Panc1 (cell line): ENCODE measurements at places on chromosomes 16 and 17. TPM values are rescaled to one million over a fixed set of nuclear protein-coding genes. Genes with fewer than 3 reads are reported as not detected.

GRCh38 chr16:55214974-55215494 lies 109.0 kb upstream of the IRX6 start:
- no peak for DNase-seq

- no peak for DNase-seq
These were observed 32.4 kb downstream of the SMYD4 start for GRCh38 chr17:1797323-1797722.

- DNase-seq = no peak
These were observed 4.6 kb downstream of the GAN start for GRCh38 chr16:81319221-81319912.

CCL17 gene
- total RNA-seq = not detected

DNA sequence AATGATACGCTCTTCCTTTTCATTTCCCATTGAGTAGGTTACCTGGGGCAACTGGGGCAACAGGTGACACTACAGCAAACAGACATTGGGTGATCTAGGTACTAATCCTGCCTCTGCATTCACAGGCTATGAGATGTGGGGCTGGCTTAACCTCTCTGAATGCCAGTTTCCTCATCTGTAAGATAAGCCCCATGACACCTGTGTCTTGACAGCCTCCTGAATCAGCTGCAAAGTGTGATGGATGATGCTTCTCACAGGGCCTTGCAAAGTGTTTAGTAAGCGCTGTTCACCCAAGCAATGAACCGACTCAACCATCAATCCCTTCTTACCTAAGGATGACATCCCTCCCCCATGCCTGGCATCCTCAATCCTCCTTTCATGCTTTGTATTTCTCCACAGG lies 322.8 kb downstream of the XYLT1 start:
- DNase-seq = no peak

OR2C1 gene
- total RNA-seq = not detected

GRCh38 chr17:49353607-49354006 lies 8.4 kb downstream of the ZNF652 start:
- DNase-seq = no peak

GRCh38 chr17:6853764-6854442 lies 22.4 kb upstream of the TEKT1 start:
- DNase-seq = no peak

GRCh38 chr16:7408700-7409365 lies 76.2 kb downstream of the RBFOX1 start:
- DNase-seq = no peak

- DNase-seq = no peak
These were observed 416 bp downstream of the RNF43 start for GRCh38 chr17:58416937-58417299.

AIPL1 gene
- total RNA-seq = not detected

CDH1 gene
- 65.8 TPM for total RNA-seq

CIITA gene
- 0.41 TPM for total RNA-seq

DNA sequence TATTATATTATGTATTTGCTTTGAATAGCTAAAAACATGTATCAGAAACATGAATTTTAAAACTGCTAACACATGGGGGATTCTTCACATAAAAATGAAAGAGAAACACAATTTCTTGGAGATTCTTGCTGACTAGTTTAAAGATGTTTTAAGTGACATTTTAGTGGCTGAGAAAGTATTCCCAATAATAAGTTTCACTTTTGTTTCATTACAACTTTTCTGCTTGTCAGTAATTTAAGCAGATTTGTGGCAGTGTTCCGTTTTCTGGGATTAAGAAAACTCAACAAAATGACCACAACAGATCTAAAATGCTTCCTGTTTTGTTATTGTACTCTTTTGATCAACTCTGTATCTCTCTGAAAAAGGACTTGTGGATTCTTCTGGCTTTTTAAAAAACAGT lies 75.9 kb downstream of the NLK start:
- DNase-seq = no peak

- DNase-seq = no peak
These were observed 462.5 kb upstream of the EEF2KMT start for GRCh38 chr16:5560084-5560483.

DNA sequence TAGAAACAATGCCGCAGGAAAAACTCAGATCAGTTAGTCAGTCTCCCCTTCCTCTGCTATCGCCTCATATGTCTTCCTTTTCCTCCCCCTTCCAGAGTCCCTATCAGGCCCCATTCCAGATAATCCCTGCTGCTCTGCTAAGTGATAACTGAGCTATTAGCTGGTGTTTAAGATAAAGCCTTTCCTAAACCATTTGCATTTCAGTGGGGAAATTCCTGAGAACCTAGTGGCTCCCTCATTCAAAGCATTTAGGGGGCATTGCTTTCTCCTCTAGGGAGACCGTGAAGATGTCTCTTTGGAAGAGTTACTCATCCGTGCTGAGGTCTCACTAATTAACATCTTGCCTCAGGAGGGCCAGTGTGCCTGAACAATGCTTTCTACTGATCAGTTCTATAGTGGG lies 401.6 kb downstream of the NPIPA7 start:
- DNase-seq = no peak

DNA sequence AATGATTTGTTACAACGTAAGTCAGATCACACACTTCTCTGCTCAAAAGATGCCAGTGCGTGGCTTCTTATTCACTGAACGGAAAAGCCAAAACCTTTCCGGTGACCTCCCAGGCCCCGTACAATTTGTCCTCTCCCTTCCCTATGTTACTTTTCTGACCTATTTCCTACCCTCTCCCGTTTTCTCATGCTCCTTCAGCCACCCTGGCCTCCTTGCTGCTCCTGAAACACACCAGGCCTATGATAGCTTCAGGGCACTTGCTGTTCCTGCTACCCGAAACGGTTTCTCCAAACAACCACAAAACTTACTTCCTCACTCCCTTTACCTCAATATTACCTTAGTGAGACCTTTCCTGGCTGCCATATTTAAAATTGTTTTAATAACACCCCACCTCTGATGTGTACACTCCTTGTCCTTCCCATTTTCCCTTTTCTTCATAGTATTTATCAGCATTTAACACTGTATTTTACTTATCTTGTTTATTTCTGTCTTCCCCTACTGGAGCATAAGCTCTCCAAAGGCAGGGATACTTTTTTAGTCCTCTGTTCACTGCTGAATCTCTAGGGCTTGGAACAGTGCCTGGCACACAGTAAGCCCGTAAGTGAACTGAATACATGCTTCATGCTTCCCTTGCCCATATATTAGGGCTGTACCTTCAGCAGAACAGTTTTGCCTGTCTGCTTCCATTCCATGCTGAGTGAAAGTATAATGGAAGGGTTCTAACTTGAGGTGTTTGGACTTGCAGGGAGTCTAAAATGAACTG lies 10.9 kb upstream of the ARL2BP start:
- no peak for DNase-seq

GRCh38 chr17:44956998-44957981 lies 9.7 kb upstream of the KIF18B start:
- DNase-seq = no peak

TLCD1 gene
- total RNA-seq = 55.7 TPM

GRCh38 chr17:80689129-80689619 lies 144.5 kb downstream of the RPTOR start:
- no peak for DNase-seq

GRCh38 chr16:28623172-28623711 lies 13.4 kb upstream of the SULT1A1 start:
- DNase-seq = no peak

DNA sequence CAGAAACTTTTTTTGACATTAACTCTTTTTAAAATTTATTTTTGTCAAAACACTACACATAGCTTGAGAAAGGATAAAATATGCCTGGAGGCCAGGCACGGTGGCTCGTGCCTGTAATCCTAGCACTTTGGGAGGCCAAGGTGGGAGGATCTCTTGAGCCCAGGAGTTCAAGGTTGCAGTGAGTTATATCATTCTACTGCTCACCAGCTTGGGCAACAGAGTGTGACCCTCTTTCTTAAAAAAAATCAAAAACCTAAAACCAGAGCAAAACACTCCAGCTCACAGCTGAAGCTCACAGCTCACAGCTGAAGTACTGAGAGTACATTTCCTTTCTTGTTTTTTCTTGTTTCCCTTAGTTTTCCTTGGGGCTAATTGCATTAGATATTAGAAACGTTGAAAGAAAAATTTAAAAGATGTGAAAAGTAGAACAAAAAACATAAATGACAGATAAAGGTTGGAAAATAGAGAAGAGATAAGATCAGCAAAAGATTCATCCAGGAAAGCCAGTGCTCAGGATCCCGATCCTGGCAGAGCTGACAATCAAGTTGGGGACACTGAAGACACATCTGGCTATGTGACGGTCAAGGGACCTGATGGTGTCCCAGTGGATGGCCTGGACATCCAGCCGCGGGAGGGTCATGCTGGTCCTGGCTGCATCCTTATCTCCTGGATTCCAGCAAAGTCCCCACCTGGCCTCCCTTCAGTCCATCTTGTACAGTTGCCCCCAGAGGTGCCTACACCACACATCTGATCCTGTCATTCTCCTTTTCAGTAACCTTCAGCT lies 9.8 kb downstream of the CHST6 start:
- no peak for DNase-seq

- no peak for DNase-seq
These were observed 759 bp downstream of the ASPHD1 start for GRCh38 chr16:29900888-29901606.

GRCh38 chr17:57939797-57940196 lies 15.4 kb downstream of the CUEDC1 start:
- DNase-seq = no peak

- no peak for DNase-seq
These were observed 184.4 kb downstream of the MSI2 start for GRCh38 chr17:57440522-57441269.

- DNase-seq = no peak
These were observed 9.4 kb upstream of the ARHGAP23 start for GRCh38 chr17:38418693-38419507.

CPNE7 gene
- total RNA-seq = 32.7 TPM
